Hepatic stellate cell (primary cell): ENCODE measurements at places on chromosomes 5 and 9.

DNA sequence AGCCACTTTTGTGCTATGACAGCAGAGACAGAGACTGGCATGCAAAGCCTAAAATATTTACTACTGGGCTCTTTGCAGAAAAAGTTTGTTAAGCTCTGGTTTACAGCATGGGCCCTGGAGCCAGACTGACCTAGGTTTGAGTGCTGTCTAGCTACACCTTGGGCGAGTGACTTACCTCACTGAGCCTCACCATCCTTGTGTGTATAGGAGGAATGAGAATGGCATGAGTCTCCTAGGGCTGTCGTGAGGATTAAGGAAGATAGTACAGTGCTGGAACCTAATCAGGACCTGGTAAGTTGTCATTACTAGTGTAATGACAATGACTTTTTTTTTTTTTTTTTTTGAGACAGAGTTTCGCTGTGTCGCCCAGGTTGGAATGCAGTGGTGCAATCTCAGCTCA is 65.2 kb downstream of the MSX2 start:
- DNase-seq = no peak

DNA sequence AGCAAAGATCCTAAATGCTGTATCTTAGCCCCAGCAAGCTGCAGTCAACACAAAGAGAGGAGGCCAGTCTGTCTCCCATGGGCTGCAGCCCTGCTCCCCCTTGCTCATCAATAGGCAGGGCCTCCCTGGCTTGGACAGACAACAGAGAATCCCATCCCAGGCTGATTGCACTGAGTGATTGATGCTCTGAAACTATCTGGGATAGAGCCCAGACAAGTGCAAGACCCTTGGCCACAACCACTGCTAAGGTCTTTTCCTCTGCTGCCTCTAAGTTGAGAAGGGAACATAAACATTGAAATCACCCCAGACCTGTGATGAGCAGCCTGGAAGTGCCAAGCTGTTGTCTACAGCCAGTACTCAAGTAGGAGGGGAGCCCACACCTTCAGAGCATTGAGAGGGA is 661.0 kb upstream of the CDH18 start:
- DNase-seq = no peak

GRCh38 chr9:126984969-126985368 is 70.4 kb downstream of the RALGPS1 start:
- DNase-seq = no peak

DNA sequence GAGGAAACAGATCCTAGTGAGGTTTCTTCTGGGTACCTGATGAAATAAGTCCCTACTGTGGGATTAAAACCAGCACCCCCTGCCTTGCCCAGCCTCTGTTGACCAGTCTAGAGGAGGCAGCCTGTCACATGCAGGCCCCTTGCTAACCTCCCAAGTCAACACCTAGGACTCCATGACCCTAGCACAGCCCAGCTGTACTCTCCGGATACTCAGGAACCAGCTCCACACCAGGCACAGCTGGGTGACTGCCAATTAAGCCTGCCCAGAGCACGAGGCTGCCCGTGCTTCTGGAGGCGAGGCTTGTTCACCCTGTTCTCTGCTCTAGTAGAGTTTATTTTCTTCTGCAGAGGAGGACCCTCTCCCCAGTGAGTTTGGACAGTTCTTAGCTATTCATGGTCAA is 92.5 kb downstream of the SNX24 start:
- no peak for DNase-seq

DNA sequence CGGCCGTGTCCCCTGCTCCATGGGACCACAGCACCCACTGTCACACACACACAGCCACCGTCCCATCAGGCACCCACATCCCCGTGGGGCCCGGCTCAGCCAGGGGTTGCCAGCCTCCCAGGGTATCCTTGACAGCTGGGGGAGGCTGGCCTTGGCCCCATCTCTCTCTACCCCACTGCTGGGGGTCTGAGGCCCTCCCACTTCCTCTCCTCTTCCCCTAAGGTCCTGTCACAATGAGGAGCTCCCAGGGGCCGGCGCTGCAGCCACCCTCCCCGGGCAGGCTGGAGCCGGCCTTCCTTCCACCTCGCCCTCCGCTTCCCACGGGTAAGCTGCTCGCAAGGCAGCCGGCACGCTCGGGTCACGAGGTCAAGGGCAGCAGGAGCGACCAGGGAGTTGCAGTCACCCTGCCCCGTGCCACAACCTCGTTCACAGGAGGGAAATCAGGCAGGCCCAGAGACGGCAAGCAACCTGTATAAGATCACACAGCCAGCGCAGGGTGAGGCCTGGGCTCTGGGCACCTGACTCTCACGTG is 38.6 kb upstream of the NOTCH1 start:
- DNase-seq = no peak

DNA sequence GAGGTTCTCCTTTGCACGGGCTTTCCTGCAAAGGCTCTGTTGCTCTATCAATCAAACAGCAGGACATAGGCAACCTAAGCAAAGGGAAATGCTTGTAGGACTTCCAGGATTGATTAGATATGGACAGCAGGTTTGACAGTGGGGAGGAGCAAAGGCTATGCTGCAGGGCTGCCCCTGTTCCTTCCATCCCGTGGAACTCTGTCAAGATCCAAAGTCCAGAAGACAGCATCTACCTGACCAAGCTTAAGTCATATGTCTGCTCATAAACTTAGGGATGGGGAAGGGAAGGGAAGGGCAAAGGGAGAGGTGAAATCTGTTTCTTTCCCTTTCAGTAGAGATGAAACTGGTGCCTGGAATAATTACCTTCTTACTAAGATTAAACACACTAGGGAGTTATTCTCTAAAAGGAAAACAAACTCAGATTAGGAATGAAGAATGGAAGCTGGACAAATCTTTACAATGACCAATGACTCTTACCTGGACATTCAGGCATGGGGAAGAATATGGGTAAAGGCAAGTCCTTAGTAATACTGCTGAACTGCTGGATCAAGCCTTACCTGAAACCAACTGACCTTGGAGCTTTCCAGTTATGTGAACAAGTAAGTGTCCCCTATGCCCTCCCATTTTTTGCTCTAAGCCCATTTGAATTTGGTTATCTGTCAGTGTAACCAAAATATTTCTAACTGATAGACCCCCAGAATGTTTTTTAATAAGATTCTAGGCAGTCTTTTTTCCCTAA is 8.4 kb upstream of the ACOT12 start:
- no peak for DNase-seq
